H1 (cell line): ENCODE measurements at places on chromosomes 2 and 18.

- DNase-seq = no peak
Measured at GRCh38 chr2:101295895-101296294, 12.6 kb downstream of the RNF149 start.

DNA sequence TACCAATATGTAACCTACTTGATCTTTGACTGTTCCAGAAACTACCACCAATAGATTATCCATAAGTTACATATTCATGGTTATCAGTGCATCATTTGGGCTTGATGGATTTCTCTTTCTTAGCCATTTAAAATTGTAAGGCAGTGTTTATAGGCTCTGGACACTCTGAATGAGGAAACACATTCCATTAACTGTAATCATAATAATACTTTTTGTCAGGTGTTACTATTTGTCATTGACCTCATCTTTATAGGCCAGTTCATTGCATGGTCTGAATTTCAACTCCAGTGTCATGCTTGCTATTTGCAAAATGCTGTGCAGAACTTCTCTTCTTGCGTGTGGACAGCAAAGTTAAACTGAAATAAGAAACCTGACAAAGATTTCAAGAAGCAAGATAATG, 1340.2 kb upstream of the ZEB2 start:
- no peak for DNase-seq

GRCh38 chr2:128115921-128116623, 25.1 kb downstream of the UGGT1 start:
- no peak for DNase-seq

DNA sequence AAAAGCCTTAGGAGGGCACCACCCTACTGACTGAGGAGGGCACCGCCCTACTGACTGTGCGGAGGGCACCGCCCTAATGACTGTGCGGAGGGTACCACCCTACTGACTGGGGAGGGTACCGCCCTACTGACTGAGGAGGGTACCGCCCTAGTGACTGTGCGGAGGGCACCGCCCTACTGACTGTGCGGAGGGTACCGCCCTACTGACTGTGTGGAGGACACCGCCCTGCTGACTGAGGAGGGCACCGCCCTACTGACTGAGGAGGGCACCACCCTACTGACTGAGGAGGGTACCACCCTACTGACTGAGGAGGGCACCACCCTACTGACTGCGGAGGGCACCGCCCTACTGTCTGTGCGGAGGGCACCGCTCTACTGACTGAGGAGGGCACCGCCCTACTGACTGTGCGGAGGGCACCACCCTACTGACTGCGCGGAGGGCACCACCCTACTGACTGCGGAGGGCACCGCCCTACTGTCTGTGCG, 150.2 kb upstream of the NFATC1 start:
- DNase-seq = no peak

- DNase-seq = peak; percentile 43
Measured at GRCh38 chr2:239327536-239328350, 73.1 kb downstream of the HDAC4 start.

- DNase-seq = peak; percentile 81
Measured at GRCh38 chr2:172094294-172095145, 8.2 kb downstream of the DLX2 start.

DNA sequence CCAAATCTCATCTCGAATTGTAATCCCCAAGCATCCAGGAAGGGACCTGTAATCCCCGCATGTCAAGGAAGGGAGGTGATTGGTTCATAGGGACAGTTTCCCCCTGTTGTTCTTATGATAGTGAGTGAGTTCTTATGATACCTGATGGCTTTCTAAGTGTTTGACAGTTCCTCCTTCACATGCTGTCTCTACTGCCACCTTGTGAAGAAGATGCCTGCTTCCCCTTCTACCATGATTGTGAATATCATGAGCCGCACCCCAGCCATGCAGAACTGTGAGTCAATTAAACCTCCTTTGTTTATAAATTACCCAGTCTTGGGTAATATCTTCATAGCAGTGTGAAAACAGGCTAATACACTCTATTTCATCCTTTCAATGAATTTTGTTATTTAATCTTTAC, 446.7 kb downstream of the RNF144A start:
- no peak for DNase-seq

DNA sequence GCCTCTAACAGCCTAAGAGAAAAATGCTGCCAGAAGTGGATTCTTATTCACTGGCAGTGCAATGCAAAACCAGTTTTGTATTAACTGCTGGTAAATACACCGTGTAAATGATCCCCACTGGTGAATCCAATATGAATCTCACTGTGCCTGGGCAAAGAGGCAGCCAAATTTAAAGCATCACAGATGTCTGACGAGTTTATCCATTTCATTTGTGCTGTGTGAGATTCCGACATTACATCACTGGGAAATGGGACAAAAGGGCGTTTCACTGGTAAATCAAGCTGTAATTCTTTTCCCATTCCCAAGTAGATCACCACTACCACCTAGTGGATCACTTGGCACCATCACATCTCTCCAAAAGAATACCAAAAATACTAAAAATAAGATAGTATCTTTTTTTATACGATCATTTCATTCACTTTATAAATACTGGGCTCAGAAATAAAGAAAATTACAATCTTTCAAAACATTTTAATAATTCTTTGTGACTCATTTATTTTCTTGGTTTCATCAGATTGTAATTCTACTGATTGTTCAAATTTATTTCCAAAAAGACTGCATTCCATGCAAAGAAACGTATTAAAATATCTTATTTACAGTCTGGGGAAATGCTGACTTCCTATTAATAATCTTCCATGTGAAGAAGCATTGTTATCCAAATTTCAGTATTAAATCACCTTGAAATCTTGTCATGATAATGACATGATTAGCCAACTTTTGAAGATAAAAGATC, 125.6 kb downstream of the GRB14 start:
- DNase-seq = no peak

DNA sequence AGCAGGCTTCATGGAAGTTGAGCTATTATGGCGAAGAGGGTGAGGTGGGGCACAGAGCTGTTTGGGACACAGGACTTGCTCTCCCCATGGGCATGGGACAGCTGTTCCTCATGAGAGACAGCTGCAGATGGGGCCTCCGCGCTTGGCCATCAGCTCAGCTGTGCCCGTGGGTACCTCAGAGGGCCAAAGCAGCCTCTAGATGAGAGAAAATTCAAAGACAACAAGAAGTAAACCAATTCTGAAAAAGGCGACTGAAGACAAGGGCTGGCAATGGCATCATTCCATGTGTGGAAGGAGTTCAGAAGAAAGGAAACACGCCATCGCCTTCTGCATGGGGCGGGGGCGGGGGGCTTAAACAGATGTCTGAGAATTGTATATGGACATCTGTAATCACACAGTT, 136.2 kb downstream of the BCL2 start:
- DNase-seq = no peak

GRCh38 chr2:197273485-197273884, 37.1 kb downstream of the ANKRD44 start:
- no peak for DNase-seq

GRCh38 chr2:237427769-237428506, 14.0 kb upstream of the COL6A3 start:
- no peak for DNase-seq

DNA sequence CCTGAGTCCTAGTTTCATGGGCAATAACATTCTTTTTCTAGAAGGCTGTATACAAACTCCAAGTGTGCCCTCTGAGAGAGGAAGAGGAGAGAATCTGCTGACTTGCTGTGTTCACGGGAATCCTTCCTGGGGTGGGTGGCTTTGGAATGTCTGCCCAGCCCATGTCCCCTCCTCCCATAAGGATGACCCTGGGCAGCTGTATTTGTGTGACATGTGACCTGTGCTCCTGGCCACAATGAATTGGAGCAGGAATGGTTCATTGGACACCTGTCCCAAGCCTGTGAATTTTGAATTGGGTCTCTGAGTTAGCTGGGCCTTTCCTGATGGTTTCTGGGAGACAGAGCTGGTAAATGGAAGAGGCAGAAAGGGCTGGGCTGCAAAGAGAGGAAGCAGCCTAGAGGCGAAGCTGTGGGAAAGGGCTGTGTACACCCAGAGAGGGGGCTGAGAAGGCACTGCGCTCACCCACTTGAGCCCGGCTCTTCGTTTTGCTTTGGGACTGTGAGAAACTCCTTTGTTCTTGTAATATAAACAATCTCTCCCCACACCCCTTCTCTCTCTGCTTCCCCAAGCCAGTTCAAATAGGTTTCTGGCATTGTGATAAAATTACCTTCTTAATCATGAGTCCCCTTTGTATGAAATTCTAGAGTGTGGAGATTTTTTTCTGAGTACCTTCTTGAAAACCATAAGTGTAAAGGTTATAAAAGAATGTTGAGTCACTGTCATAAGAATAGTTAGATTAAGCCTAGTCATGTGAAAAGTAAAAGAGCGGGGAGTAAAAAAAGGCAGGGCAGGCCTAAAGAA, 49.8 kb downstream of the SLC4A5 start:
- DNase-seq = no peak

DNA sequence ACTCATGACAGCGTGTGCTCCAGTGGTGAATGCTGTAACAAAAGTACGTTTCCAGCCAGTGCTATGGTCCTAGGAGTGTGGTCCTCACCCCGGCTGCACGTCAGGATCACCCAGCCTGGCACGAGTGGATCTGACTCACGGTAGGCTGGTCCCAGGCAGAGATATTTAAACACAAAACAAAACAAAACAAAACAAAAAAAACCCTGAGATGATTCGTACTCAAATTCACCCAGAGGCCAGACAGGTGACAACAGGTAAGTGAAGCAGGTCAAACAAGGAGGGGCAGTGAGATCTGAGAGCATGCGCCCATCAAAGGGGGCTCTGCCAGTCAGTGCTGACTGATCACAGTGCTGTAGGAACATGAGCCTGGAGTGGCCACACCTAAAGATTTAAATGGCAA, 43.2 kb downstream of the C2orf76 start:
- DNase-seq = no peak

GRCh38 chr2:1503471-1504310, 90.4 kb downstream of the TPO start:
- DNase-seq = no peak

GRCh38 chr18:12946549-12947284, 1.1 kb upstream of the SEH1L start:
- no peak for DNase-seq

DNA sequence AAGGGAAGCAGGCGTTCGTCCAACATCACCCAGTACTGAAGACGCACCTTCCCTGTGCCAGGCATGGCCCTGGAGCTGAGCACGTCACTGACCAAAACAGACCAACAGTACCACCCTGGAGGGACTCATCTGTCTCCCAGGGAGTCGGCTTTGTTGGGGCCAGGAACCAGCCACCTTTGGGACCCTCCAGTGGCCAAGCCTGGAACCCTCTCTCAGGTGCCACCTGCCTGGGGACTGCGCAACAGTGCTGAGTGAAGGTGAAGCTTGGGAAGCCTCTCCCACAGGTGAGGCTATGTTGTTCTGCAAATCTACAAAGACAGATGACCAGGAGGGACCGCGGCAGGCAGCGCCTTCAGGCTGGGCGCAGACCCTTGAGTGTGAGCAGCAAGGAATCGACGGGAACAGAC, 91.4 kb upstream of the OTOS start:
- peak; percentile 39 for DNase-seq

- no peak for DNase-seq
Measured at GRCh38 chr2:190781604-190782198, 98.9 kb upstream of the GLS start.

GRCh38 chr2:106537791-106538191, 50.6 kb downstream of the CD8B2 start:
- DNase-seq = no peak

- DNase-seq = no peak
Measured at GRCh38 chr18:76573325-76574025, 78.4 kb upstream of the ZNF516 start.

DNA sequence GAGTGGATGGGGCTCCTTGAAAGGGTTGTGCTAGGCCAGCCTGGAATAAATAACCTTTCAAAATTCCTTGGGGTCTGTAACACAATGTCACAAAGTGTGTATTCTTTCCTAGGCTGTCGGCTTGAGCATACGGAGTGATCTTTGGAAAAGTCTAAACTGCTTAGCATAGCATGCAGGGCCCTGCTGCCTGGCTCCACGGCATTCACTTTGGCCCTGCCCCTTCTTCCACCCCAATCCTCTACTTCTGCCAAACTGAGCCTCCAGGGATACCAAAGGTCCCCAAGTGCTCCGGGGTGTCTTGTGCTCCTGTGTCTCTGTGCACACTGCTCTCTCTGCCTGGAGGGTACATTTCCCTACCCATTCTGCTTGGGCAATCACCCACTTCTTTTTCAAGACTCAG, 196.1 kb downstream of the LTBP1 start:
- no peak for DNase-seq

DNA sequence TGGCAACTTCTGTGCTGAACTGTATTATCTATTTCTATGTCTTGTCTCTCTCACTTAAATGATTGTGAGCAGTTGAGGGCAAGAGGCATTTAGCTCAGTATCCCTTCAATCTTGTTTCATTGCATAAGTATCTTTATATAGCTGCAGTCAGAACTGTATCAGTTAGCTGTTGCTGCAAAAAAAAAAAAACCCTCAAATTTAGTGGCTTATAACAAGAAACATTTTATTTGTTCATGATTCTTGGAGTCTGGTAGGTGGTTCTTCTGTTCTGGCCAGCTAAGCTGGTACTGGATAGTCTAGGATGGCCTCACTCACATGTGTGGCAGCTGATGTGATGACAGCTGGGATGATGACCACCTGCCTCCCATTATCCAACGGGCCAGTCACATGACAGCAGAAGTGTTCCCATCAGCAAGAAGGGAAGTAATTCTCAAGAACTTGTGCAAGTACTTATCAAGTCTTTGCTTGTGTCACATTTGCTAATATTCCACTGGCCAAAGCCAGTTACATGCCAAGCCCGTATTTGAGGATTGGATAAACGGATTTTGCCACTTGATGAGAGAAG, 67.8 kb downstream of the SLC4A3 start:
- DNase-seq = no peak

DNA sequence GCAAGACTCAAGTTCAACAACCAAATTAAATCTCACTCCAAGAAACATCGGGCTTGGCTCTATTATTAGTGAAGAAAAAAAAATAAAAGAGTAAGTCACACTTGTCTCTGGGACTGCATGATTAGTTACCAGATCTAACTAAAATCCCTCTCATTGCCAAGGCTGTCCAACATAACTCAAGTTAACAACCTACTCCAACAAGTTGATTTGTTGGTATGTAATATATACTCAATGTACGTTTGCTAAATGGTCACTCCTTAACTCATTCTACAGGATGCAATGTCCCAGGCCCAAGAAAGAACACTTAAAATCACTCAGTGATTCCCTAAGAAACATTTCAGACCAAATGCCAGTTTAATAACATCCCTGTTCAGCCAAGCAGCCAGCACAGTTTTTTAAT, 95.1 kb downstream of the DYM start:
- no peak for DNase-seq

DNA sequence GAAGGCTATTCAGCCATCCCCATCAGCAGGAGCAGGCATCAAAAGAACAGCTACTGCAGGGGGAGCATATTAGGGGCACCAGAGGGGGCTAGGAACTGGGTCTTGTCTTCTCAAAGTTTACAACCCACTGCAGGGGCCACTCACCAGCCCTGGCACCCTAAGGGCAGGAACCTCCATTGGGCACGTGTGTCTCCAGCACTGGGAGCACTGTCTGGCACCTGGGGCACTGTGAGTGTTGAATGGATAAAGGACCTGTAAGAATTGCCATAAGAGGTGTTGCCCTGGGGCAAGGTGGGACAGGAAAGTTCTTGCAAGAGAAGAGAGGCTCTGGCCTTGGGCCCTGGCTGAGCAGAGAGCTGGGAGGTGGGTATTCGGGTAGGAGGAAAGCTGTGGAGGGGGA, 1.4 kb upstream of the STEAP3 start:
- no peak for DNase-seq

- DNase-seq = no peak
Measured at GRCh38 chr18:31740180-31740579, 20.5 kb downstream of the SLC25A52 start.
